ENCODE measurements at places on chromosomes 5 and 9.

- no peak for DNase-seq
These were observed 61.7 kb upstream of the SUB1 start for GRCh38 chr5:32523625-32524024.

DNA sequence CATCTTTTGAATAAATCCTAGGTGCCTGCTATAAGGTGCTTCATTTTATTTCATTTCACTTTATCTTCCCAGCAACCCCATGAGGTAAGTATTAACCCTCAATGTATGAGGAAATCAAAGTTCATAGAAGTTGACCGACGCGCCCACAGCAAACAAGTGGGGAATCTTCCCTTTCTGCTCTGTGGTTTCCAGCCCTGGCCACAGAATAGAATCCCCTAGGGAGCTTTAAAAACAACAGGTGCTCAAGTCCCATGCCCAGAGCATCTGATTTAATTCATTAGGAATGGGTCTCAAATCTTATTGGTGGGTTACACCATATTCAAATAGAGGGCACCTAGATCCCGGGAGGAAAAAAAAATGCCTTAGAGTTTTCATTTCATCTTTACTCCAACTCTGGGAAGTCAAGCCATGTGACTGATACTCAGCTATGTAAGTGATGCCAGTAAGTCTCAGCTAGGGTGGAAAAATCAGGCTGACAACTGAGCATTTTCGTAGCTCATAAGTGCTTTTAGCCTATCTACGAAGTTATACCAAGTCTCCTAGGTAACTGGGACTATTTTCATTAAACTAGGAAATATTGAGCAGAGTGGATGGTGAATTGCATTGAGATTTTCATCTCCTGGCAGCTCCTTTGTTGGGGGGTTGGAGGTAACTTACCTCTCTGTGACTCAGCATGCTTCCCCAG lies 353.4 kb upstream of the SLC30A5 start:
- DNase-seq: no peak

DNA sequence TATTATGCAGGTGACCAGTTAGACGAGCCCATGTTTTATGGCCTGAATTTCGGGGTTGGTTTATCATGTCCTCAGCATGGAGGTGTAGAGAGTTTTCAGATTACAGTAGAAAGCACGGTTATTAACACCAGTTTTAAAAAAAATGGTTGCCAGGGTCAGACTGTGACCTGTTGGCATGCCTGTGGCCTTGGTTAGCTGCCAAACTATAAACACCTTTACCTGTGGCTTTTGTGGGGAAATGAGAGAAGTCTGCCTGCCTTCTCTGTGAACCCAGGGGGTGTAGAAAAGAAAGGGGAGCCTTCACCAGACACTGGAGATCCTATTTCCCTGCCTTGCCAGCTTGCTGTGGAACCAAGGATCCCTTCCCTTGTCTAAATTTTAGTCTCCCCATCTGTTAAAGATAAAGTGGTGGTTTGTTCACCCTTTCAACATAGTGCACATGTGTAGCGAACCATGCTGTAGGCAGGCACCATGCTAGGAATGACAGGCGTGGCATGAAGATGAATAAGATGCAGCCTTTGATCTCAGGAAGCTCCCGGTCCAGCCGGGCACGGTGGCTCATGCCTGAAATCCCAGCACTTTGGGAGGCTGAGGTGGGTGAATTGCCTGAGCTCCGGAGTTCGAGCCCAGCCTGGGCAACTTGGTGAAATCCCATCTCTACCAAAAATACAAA lies 6.1 kb upstream of the PHF19 start:
- DNase-seq: no peak

DNA sequence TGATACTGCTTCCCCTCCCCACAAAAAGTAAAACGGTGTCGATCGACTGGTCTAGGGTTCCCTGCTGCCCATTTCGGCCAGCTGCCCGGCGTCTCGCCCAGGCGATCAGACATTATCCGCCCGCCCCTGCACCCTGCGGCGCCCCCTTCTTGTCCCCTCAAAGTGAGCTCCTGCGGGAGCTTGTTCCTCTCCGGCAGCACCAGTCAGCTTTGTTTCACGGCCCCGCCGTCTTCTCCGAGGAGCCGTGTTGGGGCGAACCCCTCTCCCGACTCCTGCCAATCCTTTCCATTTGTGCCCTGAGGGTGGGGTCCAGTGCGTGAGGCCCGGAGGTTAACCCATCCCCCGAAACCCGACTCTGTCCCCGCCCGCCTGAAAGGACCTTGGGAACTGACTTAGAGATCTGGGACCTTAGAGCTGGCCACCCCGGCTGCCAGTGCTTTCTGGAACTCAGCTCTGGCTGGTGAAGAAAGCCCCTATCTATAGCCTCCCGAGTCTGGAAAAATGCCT lies 518 bp downstream of the UBE2B start:
- peak; percentile 12 for DNase-seq

Data from HFF-Myc (cell line).